ENCODE measurements at places on chromosomes 13 and 19.

DNA sequence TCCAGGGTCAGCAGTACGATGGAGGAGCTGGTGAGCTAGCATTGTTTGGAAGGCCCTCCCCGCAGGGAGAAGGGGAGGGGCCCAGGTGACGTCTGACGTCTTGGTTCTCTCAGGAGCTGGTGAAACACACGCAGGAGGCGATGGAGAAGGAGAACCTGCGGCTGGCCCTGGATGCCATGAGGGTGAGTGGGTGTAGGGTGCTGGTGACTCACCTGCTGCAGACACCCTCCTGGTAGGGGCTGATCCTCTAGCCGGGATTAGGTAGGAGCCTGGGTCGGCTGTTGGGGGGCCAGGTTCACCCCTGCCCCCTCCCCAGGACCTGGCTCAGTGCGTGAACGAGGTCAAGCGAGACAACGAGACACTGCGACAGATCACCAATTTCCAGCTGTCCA, 55.8 kb downstream of the VAV1 start:
- no peak for DNase-seq

DNA sequence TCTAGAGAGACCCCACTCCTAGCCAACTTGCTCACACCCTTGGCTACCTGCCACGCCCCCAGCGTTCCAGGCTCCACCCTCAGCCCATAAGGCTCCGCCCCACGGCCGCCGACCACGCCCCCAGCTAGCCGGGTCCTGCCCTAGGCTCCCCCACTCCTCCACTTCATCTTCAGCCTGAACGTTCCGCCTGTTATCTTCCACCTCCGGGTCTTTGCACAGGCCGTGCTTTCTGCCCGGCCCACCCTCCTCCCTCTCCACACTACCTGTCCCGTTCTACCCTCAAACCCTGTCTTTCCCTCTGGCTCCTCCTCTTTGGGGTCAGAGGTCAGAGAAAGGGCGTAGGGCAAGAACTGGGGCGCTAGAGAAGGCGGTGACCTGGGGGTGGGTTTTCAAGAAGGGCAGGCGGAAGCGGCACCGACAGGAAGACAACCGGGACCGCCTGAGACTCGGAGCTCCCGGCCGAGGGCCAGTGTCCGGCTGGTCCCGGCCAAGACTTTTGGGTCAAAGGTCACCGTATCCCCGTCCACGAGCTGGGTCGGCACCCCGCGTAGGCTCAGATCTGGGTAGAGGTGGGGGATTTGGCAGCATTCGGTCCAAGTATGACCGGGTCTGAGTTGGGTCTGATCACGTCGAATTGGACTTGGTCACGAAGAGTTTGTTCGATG, 2.2 kb downstream of the PDE4C start:
- DNase-seq = no peak

GRCh38 chr13:28636677-28637317, 22.1 kb upstream of the POMP start:
- peak; percentile 3 for DNase-seq

DNA sequence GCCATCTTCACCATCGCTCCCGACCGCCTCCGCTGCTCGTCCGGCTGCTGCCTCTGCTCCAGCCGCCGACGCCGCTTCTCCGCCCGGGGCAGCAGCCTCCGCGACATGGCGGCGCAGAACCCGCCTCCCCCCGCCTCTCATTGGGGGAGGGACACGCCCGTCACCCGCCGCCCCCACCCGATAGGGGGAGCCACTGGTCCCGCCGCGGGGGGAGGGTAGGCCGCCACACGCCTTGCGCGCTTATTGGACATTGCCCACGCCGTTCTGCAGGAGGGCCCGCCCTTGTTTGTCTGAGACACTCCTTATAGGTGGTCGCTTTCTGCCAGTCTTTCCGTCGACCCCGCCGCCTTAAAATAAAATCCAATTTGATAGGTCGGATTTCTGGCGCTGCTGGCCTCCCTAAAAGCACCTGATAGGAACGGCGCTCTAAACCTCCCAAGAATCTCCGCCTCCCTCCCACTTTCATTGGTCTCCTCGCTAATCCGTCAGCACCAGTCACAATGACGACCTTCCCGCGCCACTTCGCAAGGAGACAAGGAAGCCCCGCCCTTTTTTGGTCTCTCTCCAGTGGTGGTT, at the start of gene HNRNPL:
Gene HNRNPL (minus strand): TSS at position 127 of the 576 bp plus-strand sequence. CDS start 20 bp downstream, at position 107.
- peak; percentile 100 for DNase-seq

DNA sequence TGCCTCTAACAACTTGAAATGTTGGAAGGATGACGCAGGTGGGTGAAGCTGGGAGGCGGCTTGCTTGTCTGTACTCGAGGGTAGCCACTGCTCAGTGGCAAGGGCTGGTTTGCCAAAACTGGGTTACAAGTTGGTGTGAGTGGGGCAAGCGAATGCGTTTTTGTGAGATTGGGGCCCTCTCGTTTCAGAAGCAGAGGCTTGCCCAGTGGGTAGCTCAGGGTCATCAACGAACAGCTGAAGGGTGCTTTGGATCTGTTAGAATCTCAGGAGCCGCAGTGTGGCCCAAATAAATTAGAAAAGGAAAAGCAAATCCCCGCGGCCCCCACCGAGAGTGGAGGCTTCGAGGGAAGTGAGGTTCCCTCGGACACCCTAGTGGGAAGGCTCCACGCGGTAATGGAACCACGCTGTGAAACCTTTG, 7.3 kb downstream of the ATP4B start:
- no peak for DNase-seq

DNA sequence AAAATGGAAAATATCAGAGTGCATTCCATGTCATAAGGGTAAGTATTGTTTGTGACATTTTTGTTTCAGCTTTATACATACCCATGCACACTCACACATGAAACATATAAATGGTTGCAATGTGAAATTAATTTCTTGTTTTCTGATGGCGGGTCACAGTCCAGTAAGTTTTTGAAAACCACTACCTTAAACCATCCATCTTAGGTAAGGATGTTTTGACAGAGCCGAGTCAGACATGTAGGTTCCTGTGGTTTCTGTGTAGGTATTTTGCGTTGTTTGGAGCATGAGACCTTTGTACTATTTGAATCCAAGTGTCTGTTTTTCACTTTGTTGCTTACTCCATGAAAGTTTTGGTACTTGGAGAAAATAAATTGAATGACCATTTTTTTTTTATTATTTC, 121.7 kb downstream of the B3GLCT start:
- DNase-seq = no peak

DNA sequence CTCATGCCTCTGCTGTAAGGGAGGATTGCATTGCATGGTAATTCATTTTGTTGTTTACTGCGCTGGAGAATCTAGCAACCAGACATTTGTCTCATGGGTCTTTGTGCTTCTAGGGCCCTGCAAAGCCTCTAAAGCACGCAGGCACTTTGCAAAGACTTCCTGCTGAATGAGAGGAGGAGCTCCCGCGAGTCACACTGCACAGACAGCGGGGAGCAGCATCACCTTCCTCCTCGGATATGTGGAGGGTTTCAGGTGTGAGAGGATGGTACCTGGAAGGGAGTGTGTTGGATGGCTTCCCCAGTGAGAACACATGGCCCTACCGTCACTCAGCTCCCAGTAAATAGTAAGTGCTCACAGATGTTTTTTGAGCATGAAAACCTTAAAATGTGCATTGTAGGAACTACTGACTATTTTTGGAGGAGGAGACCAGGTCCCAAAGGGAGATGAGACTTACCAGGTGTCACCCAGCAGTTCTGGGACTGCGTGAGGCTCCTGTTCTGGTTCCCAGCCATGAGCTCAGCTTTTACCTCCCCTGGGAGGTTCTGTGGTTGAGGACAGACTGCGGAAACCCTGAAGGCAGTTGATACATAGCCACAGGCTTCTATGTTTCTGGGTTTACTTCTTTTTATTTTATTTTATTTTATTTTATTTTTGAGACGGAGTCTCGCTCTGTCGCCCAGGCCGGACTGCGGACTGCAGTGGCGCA, 278.0 kb downstream of the FGF9 start:
- no peak for DNase-seq

DNA sequence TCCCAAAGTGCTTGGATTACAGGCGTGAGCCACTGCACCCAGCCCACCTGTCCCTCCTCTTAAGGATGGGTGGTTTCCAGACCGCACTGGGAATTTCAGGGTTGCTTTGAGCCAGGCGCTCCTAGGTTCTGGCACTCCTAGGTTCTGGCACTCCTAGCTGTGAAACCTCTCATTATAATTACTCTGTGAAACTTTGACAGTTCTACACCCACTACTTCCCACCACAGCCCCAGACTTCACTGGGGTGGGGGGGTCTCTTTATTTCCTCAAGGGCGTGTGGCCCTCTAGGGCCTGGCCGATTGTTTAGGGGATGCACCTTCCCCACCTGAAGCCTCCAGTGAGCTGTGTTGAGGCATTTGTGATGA, 2.3 kb upstream of the ADAMTS10 start:
- DNase-seq = no peak

GRCh38 chr13:22793598-22794134, 387.1 kb upstream of the SGCG start:
- no peak for DNase-seq

GRCh38 chr19:12330340-12330739, 3.1 kb downstream of the ZNF563 start:
- DNase-seq = no peak

- no peak for DNase-seq
Measured at GRCh38 chr13:113470073-113470472, 16.8 kb upstream of the ADPRHL1 start.

DNA sequence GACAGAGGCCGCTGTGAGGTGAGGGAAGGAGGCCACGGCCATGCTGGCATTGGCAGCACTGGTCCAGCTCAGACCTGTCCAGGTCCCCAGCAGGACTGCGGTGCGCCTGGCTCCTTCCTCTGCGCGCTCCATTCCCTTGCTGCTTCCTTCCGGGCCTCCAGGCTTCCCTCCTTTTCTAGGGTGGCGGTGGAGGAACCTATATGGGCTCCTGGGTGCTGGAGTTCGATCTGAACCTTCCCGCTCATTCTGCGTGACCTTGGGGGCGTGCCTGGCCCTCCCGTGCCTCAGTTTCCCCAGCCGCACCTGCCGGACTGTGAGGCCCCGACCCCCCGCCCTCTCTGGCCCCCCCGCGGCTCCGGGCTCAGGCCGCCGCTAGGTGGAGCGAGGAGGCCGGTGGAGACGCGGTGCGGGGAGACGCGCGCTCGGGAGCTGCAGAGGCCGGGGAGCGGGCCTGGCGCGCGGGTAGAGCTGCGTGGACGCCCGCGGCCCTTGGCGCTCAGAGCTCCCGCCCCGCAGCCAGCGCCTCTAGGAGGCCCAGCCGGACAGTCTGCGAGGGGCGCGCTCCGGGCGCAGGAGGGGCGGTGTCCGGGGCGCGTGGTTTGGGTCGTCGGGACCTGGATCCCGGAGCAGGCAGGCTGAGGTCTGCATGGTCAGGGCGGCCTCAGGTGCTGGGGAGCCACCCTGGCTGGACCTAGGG, 29.9 kb downstream of the EFNA2 start:
- peak; percentile 26 for DNase-seq

- no peak for DNase-seq
Measured at GRCh38 chr19:2820112-2820702, 539 bp downstream of the ZNF554 start.

- DNase-seq = no peak
Measured at GRCh38 chr13:33874871-33875270, 56.9 kb downstream of the RFC3 start.

- DNase-seq = no peak
Measured at GRCh38 chr19:806815-807421, 9.7 kb downstream of the PTBP1 start.

GRCh38 chr13:33318037-33318436, 32.5 kb upstream of the STARD13 start:
- no peak for DNase-seq

DNA sequence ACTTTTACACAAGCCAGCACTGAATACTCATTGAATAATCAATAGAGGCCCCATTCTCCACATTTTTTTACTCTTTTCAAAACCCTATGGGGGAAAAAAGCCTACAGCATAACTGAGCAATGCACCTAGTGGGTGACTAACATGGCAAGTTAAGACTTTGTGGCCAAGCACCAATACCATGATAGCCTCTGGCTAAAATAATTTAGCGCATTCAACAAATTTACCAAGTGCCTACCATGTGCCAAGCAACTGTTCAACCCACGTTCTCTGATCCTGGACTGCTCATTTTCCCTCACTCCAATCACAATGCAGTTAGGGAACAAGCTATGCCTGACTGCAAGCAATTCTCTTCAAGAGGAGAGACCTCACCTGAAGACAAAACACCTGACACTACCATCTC, 3.0 kb downstream of the ANKRD10 start:
- no peak for DNase-seq

GRCh38 chr13:96994017-96994857, at the start of gene OXGR1:
Gene OXGR1, minus strand, starts transcription at chr13:96994476. Its CDS starts 6,717 bp downstream, at chr13:96987759.
- DNase-seq = peak; percentile 40

- DNase-seq = no peak
Measured at GRCh38 chr13:28485996-28486543, 8.9 kb downstream of the FLT1 start.

- DNase-seq = no peak
Measured at GRCh38 chr19:48856921-48857320, 11.5 kb downstream of the PLEKHA4 start.

DNA sequence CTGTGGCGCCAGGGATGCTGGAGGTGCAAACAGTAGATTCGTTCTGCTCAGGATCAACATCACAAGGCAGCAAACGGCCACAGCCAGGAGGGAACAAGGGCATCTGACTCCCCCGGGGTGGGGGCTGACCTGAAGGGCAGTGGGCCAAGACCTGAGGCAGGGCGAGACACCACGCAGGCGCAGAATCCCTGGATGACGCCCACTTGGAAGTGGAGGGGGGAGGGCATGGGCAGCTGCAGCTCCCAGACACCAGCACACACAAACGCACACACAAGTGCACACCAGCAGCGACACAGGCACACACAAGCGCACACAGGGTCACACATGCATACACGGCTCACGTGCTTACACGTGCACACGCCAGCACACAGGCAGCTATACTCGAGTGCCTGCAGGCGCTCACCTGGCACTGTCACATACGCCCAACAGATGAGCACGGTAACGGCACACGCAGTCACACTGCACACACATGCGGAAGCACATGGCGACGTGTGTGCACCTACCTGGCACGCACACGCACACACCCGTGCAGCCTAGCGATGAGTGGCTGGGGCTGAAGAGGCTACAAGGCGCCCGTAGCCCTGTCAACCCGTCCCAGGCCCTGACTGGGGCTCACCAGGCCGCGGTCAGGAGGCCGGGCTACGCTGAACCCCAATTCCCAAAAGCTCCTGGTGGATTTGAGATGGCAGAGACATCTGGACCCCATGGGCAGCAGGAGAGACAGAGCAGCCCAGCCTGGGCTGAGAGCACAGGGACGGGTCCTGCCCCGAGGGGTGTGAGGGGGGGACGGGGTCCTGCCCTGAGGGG, 5.5 kb downstream of the C2CD4C start:
- no peak for DNase-seq

- no peak for DNase-seq
Measured at GRCh38 chr19:17687857-17688784, at the start of gene UNC13A. Gene UNC13A, minus strand, starts transcription at chr19:17688354. Its CDS starts 155 bp downstream, at chr19:17688199.

All from nucleus accumbens (tissue), 56 donors.